Lower lobe of right lung (tissue), 2 donors: ENCODE measurements at places on chromosomes 11 and 22.

DNA sequence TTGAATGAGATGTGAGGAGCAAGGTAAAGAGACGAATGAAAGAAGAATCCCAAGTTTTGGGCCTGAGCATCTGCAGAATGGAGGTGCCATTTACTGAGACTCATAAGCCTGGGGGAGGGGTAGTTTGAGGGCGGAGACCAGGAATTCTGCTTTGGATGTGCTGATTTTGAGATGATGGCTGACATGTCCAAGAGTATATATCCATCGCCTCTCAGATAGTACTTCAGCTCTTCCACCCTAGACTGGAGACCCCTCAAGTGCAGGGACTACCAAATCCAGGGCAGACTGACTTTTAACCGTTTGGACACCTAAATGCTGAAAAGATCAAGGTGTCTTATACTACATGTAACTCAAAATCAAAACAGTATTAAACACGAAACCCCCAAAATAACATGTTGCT is 1.3 kb upstream of the SDF2L1 start:
- H3K4me3 ChIP-seq, result no peak overlapping the region
- no peak overlapping the region for H3K27ac ChIP-seq
- peaks cover 20% of the 10 kb centered on the region for H3K4me1 ChIP-seq
- DNase-seq, result no peak
- peaks cover 21% of the 10 kb centered on the region for H3K36me3 ChIP-seq

DNA sequence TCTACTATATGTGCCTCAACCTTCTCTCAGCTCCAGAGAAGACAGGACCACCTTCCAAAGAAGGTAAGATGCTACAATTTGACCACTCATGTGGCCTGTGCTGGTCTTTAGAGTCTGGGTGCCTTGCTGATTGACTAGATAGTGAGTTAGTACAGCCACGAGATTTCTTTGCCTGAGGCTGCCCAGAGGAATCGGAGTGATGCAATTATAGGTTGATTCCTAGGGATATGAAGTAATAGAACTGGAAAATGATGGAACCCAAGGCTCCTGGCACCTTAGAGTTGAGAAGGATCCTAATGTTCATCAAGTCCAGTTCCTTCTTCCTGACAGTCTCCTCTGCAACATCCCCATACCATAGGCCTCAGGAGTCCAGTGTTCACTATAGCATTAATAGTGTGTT is 46.5 kb upstream of the CCDC134 start:
- H3K27ac ChIP-seq, result no peak overlapping the region
- H3K27me3 ChIP-seq, result no peaks in the 10 kb centered on the region
- DNase-seq, result no peak
- no peaks in the 10 kb centered on the region for H3K36me3 ChIP-seq

DNA sequence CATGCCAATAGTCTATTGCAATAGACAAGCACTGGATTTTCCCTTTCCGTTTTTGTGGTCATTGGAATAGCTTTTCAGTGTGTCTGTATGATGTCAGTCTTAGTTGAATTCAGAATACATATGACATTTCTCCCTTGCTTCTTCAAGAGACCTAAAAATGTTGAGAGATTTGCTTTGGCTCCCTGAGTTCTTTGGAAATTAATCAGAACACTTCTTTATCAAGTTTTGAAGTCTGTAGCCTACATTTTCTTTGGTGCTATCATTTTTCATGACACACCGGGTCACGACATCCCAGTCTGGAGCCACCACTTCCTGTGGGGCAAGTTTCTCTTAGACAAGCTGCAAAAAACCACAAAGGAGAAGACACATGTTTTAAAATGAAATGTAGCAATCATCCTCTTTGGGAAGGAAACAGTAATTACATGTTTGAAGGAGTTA is 847.1 kb downstream of the OPCML start:
- H3K27me3 ChIP-seq, result no peaks in the 10 kb centered on the region
- no peaks in the 10 kb centered on the region for H3K36me3 ChIP-seq
- DNase-seq, result no peak
- no peak overlapping the region for H3K4me3 ChIP-seq
- no peaks in the 10 kb centered on the region for H3K4me1 ChIP-seq

GRCh38 chr22:27761665-27762064 is 39.9 kb downstream of the MN1 start:
- H3K27ac ChIP-seq, result no peak overlapping the region
- H3K27me3 ChIP-seq, result no peaks in the 10 kb centered on the region
- H3K4me1 ChIP-seq, result no peaks in the 10 kb centered on the region

DNA sequence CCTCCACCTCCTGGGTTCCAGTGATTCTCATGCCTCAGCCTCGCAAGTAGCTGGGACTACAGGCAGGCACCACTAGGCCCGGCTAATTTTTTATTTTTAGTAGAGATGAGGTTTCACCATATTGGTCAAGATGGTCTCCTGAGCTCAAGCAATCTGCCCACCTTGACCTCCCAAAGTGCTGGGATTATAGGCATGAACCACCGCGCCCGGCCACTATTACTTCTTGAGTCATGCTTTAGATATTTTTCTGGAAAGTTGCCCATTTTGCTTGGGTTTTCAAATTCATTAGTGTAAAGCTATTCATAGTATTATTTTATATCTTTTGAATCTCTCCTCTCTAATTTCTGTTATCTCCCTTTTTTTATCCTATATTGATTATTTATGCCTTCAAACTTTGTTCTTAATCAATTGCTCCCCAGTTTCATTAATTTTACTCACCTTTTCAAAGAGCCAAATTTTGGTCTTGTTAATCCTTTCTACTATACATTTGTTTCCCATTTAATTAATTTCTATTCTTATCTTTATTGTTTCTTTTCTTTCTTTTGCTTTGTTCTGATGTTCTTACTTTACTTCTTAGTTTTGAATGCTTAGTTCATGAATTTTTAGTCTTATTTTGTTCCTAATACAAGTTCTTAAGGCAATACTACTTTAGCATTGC is 10.3 kb upstream of the RAC2 start:
- H3K27ac ChIP-seq, result no peak overlapping the region
- peak; percentile 31 for DNase-seq

GRCh38 chr22:39185601-39186012 is 33.1 kb upstream of the CBX7 start:
- peaks cover 21% of the 10 kb centered on the region for H3K4me1 ChIP-seq
- DNase-seq, result peak; percentile 67
- H3K4me3 ChIP-seq, result no peak overlapping the region

DNA sequence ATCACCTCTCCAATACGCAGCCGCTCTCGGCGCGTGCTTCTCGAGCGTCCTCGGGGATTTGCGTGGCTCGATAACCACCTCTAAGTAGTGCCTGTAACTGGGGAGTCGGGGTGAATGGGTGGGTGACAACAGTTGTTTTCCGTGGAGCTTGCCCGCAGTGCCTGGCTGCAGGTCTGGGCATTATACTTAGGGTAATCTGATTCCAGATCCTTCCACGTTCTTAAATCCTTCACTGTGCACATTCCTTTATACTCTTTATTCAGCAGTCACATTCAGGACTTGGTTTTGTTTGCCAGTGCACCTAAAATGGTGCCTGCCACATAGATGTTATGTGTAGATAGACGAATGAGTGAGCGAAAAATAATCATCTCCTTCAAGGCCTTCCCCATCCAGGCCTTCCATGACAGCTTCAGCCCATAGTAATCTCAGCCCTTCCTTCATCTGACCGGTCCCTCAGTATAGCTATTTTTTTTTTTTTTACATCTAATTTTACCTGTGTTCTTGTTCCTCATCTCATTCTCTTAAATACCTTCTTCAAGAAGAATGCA is 602 bp downstream of the NAT10 start:
- peaks cover 23% of the 10 kb centered on the region for H3K4me1 ChIP-seq
- H3K4me3 ChIP-seq, result peak overlapping the region; percentile 80
- no peak for DNase-seq
- no peaks in the 10 kb centered on the region for H3K27me3 ChIP-seq
- peak overlapping the region; percentile 89 for H3K27ac ChIP-seq

DNA sequence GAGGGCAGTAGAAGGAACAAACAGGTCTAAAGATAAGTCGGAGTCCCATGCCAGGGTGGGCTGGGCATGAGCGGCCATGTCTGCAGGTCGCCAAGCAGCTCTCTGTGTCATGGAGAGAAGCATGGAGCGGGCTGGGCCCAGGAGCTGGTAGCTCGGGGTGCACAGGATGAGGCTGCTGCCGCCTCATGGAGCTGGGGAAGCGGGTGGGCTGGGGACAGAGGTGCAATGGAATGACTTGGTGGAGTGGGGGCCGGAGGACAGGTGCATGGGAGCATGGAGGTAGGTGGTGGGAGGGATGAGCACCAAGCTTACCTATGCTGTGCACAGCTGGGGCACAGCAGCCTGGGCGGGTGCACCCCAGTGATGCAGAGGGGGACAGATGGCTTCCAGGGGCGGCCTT is 3.6 kb downstream of the NRXN2 start:
- no peak for DNase-seq
- H3K4me1 ChIP-seq, result peaks cover 9% of the 10 kb centered on the region
- H3K27ac ChIP-seq, result no peak overlapping the region
- peaks cover 78% of the 10 kb centered on the region for H3K27me3 ChIP-seq
- no peak overlapping the region for H3K4me3 ChIP-seq

GRCh38 chr11:37509506-37509905 is 911.5 kb upstream of the RAG2 start:
- no peak for DNase-seq
- no peaks in the 10 kb centered on the region for H3K27me3 ChIP-seq
- H3K4me1 ChIP-seq, result no peaks in the 10 kb centered on the region
- H3K27ac ChIP-seq, result no peak overlapping the region
- no peaks in the 10 kb centered on the region for H3K36me3 ChIP-seq
- no peak overlapping the region for H3K4me3 ChIP-seq

DNA sequence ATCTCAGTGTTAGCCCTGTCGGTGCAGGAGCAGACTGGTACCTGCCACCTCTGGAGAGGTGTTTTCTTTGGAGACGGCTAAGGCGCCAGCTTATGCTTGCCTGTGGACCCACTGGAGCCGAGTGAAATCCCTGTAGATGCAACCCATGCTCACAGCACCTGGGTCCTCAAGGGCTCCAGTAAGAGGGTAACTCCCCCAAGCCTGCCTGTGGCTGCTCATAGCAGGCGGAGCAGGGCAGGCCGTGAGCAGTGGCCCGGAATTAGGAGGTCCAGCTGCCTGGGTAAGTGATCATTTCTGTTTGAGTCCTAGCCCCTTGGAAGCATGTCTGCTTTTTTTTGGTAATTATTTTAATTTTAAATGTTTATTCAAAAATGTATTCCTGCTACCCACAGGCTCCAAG is 43.8 kb downstream of the NAT10 start:
- H3K36me3 ChIP-seq, result peaks cover 65% of the 10 kb centered on the region
- peak; percentile 24 for DNase-seq
- H3K4me1 ChIP-seq, result peaks cover 4% of the 10 kb centered on the region
- no peak overlapping the region for H3K27ac ChIP-seq
- H3K4me3 ChIP-seq, result no peak overlapping the region

DNA sequence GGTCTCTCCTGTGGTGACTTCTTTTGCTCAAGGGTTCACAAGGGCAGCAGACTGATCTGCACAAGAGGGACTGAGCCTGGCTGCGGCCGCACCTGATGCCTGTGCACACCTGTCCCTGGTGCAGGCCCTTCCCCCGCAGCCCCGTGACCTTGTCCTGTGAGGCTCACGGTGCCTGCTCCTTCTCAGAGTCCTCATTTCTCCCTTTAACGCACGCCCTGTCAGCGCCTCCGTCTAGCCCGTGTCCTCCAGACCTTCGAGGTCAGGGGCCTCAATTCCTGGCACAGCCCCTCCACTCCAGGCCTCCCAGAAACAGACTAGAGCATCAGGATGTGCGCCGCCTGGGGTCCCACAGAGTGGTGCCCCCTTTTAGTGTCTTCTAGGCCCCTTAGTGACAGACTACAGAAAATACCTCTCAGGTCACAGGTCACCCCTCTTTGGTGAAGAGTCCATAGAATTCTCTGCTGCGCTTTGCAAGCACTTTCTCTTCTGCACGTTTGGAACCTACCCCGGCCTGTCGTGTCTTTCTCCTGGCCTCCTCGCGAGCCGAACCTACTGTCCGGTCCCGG is 1.0 kb upstream of the DRD4 start:
- peaks cover 16% of the 10 kb centered on the region for H3K4me1 ChIP-seq
- peaks cover 32% of the 10 kb centered on the region for H3K27me3 ChIP-seq
- DNase-seq, result no peak
- H3K36me3 ChIP-seq, result peaks cover under 1% of the 10 kb centered on the region
- no peak overlapping the region for H3K27ac ChIP-seq

GRCh38 chr11:133950421-133950820 is 6.3 kb downstream of the IGSF9B start:
- H3K27me3 ChIP-seq, result peaks cover 63% of the 10 kb centered on the region
- DNase-seq, result no peak
- H3K27ac ChIP-seq, result no peak overlapping the region
- H3K4me3 ChIP-seq, result no peak overlapping the region

- no peak overlapping the region for H3K4me3 ChIP-seq
- DNase-seq, result peak; percentile 63
- peaks cover 4% of the 10 kb centered on the region for H3K27me3 ChIP-seq
- no peak overlapping the region for H3K27ac ChIP-seq
Observed at GRCh38 chr22:38766076-38766777, 10.4 kb upstream of the SUN2 start.

DNA sequence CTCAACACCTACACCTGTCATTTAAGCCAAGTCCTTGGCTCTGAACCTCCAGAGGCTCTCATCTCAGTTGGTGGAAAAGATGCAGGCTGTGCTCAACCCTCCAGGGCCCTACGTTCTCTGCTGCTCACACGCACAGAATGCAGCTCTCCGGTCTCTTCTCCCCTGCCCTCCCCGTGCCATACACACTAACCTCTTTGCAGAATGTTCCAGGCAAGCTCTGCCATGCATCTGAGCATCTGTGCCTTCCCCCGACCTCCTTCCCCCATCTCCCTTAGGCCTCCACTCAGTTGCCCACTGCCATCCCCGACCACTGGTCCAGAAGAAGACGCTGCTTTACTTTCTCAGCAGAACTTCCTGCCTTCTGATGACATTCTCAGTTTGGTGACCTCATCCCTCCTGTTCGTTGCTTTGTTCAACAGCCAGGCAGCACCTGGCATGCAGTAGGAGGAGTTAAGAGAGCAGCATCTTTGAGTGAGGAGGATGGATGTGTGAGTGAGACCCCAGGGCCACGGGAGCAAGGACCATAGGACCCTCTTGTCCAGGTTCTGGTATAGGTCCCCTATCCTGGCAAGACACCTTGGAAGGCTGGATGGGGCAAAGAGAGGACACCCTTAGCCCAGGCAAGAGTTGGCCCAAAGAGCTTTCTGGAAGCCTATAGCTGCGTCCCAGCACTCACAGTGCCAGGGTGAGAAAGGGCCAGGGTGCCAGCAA is 598.0 kb downstream of the BRD1 start:
- no peak overlapping the region for H3K4me3 ChIP-seq
- no peak for DNase-seq
- no peaks in the 10 kb centered on the region for H3K27me3 ChIP-seq
- no peaks in the 10 kb centered on the region for H3K4me1 ChIP-seq
- H3K36me3 ChIP-seq, result no peaks in the 10 kb centered on the region

DNA sequence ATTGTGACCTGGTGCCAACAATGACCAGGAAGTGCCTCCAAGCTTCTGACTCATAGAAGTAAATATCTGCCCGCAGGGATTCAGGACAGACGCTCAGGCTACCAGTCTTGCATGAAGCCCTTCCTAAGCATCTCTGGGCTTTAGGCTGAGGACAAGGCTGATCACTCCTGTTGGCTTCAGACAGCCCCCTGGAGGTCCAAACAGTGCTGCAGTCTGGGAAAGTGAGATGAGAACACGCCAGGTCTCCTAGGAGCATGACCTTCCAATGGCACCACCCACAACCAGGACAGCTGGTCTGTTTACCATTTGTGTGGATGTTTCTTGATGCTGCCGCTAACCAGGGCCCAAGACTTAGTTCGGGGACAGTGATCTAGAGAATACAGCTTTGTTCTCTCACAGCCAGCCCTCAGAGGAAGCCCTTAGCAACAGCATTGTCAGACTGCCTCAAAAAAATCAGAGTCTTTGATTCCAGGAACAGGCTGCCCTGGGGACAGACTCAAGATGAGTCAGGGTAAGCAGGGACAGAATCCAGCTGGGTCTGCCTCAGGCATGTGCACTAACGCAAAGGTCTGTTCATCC is 111.2 kb downstream of the ZNF280B start:
- no peaks in the 10 kb centered on the region for H3K4me1 ChIP-seq
- no peak overlapping the region for H3K4me3 ChIP-seq
- no peak for DNase-seq
- H3K27me3 ChIP-seq, result peaks cover 7% of the 10 kb centered on the region
- no peak overlapping the region for H3K27ac ChIP-seq
